ENCODE measurements at places on chromosomes 6 and 20.

GRCh38 chr6:44304282-44305199, 8.6 kb downstream of the AARS2 start:
- peak; percentile 70 for DNase-seq

GRCh38 chr20:1119128-1119505, 715 bp downstream of the PSMF1 start:
- DNase-seq, result no peak

- no peak for DNase-seq
These were observed 45.9 kb downstream of the RPS12 start for GRCh38 chr6:132860254-132860653.

DNA sequence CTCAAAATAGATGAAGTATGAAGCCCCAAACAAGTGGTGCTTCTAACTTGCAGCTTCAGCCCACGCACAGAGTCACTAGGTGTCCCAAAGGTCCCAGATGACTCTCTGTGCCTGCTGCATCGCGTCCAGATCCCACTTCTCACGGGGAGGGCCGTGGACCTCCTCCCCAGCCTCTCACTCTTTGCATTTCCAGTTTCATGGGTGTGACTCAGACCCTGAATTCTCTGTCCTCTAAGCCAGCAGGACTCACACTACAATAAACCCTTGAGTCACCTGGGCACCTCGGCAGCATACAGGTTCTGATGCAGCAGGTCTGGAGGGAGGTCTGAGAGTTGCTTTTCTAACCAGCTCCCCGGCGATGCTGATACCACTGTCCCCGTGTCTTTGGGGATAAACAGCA, 114.0 kb upstream of the RIN2 start:
- DNase-seq, result no peak

- DNase-seq, result no peak
These were observed 31.0 kb downstream of the SNX9 start for GRCh38 chr6:157853902-157854502.

DNA sequence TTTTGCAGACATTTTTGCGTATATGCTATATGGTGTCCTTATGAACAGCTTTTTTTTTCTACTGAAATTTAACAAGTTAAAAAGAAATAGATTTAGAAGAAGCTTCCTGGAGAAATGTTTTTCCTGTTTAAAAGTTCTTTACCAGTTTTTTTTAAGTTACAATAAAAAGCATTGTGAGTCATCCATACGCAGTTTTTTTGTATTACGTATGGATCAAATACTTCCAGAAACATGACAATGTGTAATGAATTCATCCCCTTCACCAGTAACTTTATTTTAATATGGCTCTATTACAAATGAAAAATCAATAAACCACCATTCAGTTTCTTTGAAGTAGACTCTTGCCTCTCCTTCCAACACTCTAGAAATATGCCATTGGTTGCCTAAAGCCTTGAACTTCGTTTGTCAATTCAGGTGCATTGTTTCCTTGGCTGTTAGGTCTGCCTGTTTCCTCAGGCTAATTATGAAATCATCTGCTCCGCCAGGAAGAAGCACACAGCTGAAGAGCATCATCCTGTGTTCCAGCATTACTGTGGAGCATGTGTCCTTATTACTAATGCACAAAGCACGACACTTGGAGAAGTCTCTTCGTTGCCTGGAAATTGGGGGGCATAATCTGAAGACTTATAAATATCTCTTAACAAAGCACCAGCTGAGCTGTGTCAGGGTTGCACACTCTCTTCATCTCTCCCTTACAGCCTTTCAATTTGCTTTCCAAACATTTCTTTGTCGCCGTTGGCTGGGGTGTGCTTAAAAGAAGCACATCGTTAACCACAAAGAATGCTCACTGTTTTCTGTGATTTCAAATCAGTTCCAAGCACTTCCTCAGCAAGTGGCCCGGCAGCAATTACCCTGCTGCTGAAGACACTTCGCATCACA, 9.6 kb downstream of the MOXD1 start:
- DNase-seq, result no peak

GRCh38 chr6:117272032-117272866, 6.9 kb downstream of the VGLL2 start:
- DNase-seq, result no peak

- DNase-seq, result peak; percentile 42
These were observed 115.4 kb downstream of the ZFP64 start for GRCh38 chr20:52076164-52076563.

DNA sequence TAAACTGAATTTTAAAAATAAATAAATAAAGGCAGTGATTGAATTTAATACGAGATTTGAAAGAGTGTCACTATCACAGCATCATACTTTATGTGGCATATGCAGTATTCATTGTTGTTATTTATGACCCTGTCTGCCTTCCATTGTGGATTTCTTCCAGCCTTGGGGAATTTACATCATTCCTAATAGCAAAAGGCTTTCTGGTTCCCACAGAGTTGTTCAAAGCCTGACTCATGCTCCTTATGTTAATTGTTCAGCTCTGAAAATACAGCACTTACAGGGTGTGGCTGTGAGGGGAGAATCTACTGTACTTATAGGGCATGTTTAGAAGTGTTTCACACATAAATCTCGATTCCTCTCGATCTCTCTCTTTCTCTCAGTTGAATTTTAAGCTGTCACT, 54.4 kb downstream of the JAG1 start:
- no peak for DNase-seq

- no peak for DNase-seq
These were observed 5.2 kb upstream of the TREM1 start for GRCh38 chr6:41291717-41292116.

DNA sequence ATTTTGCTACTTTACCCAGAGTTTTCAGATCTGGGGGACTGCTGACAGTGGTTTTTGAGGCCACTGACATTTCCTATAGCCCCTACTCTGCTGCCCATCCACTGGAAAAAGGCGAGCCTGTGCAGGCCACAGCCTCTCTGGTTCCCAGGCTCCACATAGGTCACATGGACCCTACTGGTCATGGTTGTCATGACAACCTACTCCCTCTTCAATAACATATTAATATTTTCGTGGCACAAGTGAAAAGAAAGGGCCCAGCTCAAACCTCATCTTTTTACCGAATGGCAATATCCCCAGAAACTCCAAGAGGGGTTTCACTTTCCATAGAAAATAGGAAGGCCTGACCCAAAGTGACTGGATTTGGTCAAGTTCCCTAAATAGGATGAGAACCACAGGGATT, 11.0 kb upstream of the FOXO3 start:
- DNase-seq, result no peak

GRCh38 chr6:161434921-161435747, 161.3 kb upstream of the AGPAT4 start:
- no peak for DNase-seq

GRCh38 chr6:54598787-54599313, 247.7 kb upstream of the FAM83B start:
- DNase-seq, result no peak

DNA sequence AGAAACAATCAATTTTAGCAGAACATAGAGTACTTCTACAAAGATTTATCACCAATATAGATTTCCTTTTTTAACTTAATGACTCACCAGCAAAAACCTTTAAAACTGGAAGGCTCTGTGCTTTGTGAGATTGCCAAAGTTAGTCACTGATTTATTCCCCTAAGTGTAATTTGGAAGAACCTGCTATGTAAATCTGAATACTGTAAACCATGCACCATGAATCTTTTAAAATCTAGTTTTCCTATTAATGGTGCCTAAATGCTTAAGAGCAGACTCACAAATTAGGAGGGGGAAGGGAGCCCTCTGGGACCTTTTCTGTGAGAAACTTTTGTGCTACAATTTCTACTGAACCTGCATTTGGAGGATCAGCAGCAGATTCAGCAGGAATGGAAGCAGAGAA, 57.8 kb upstream of the PNRC1 start:
- DNase-seq, result no peak

- DNase-seq, result no peak
These were observed 106.5 kb downstream of the LRFN2 start for GRCh38 chr6:40480678-40481077.

DNA sequence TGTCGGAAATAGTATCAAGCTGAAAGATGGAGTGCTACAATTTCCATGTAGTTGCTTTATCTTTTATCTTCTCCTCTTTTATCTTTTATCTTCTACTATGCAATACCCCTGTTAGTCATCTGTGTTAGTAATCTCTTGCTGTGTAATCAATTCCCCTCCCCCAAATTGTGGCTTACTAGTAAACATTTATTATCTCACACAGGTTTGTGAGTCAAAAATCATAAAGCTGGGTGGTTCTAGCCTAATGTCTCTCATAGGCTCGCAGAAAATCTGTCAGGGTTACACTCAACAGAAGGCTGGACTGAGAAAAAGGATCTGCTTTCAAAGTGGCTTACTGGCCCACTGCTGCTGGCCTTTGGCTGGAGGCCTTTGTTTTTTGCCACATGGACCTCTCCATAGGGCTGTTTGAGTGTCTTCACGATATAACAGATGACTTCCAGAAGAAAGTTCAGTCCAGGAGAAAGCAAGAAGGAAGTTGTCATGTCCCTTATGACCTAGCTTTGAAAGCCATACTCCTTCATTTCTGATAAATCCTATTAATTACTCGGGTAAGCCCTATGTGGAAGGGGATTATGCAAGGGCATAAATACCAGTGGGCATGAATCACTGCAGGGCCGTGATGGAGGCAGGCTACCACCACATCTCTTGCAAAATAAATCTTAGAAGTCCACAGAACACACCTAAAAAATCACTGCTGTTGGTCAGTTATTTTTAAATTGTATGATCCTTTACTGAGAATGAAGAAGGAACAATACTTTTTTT, 24.5 kb upstream of the PTCHD4 start:
- no peak for DNase-seq

GRCh38 chr6:31352310-31352682, 4.7 kb downstream of the HLA-B start:
- no peak for DNase-seq

DNA sequence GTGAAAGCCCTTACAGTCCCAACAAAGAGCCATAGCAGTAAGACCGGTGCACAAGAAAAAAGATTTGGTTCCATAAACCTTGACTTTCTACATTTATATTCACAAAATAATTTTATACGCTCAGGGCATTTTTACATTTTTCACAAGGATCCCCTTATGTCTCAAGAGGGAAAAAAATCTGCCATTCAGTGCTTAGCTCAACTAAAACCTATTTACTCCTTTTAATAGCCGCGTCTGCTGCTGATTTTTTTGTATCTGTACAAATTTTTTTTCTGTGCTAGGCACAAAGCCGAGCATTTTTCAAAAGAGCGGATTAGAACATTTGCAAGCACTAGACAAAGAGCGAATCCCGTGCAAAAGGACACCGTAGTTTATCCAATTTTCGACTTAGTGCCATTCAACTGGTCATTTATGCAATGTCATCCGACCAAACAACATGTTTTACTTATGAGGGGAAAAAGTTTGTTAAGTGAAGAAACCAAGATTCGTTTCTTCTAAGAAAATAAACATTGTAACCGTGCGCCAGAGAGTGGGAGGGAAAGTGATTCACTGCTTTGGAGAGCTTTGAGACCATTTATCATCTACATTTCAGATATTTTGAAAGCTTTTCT, 3.7 kb downstream of the TFAP2D start:
- no peak for DNase-seq

- DNase-seq, result no peak
These were observed 57.0 kb downstream of the ADNP start for GRCh38 chr20:50874111-50874757.
